ENCODE measurements at places on chromosomes 4 and X.

- no peak for DNase-seq
Observed at GRCh38 chr4:185840201-185840600, 28.2 kb upstream of the SORBS2 start.

DNA sequence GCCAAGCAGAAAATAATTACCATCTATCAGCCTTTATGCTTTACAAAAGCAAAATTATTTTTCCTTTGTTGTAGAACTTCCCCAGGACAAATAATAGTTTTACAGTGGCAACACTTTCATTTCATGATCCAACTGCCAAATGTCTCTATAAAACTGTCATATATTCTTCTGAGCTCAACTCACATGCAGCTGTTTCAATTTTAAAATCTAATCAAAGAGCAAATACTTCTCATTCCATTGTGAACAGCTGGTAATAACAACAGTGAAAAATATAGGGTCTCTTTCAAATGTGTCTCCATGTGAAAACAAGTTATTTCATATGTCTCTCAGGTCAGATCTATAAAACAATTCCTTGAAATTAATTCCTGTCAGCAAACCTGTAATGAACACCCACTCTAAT, 270.6 kb upstream of the SLC7A11 start:
- DNase-seq: no peak

DNA sequence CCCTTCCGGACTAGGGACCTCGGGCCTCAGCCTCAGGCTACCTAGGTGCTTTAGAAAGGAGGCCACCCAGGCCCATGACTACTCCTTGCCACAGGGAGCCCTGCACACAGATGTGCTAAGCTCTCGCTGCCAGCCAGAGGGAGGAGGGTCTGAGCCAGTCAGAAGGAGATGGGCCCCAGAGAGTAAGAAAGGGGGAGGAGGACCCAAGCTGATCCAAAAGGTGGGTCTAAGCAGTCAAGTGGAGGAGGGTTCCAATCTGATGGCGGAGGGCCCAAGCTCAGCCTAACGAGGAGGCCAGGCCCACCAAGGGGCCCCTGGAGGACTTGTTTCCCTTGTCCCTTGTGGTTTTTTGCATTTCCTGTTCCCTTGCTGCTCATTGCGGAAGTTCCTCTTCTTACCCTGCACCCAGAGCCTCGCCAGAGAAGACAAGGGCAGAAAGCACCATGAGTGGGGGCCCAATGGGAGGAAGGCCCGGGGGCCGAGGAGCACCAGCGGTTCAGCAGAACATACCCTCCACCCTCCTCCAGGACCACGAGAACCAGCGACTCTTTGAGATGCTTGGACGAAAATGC, at the start of gene WAS:
TSS of gene WAS (plus strand) at position 389 of the 572 bp plus-strand sequence. CDS start at position 444, 55 bp downstream.
- no peak for DNase-seq

DNA sequence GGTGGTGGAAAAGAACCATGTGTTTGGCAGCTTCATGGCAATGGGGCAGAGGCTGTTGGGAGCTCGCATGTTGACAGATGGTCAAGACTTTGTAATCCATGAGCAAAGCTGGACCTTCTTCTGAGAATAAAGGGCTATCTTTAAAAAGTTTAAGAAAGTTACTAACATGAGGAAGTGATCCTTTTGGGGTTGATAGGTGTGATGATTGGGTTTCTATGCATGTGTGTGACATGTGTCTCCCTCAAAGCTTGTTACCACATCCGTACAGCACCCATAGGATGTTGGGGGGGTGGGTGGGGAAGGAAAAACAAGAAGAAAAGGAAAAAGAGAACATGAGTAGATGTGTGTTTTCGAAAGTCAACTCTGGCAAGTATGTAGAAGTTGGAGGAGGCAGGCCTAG, 123.0 kb upstream of the TLR3 start:
- DNase-seq: no peak

GRCh38 chrX:93420090-93420489, 253.3 kb downstream of the NAP1L3 start:
- DNase-seq: no peak

- DNase-seq: no peak
Observed at GRCh38 chrX:130669233-130669632, 233.8 kb downstream of the ENOX2 start.

GRCh38 chr4:149754526-149754925, 61.1 kb downstream of the IQCM start:
- DNase-seq: no peak

GRCh38 chrX:67784712-67785111, 240.9 kb downstream of the AR start:
- no peak for DNase-seq

- no peak for DNase-seq
Observed at GRCh38 chr4:95963456-95963855, 123.6 kb downstream of the PDHA2 start.

DNA sequence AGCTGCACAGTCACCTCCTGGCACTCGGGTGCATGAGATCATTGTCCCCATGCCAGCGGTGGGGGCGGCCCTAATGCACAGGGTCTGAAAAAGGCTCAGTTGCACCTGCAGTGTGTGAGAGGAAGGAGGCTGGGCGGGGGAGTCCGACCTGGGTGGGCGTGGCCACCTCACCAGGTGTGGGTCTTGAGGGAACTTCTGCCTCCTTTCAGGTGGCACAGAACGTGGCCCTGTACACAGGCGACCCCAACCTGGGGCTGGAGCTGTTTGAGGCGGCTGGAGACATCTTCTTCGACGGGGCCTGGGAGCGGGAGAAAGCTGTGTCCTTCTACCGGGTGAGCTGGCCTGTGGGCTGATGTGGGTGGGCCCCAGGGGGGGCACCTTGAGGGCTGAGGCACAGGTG, 34.3 kb upstream of the HTRA3 start:
- no peak for DNase-seq

GRCh38 chr4:86294883-86295282, 65.0 kb downstream of the MAPK10 start:
- no peak for DNase-seq

GRCh38 chr4:52552778-52553177, 106.3 kb downstream of the USP46 start:
- DNase-seq: peak; percentile 7

GRCh38 chr4:179625406-179625805, 2183.2 kb upstream of the AGA start:
- no peak for DNase-seq

DNA sequence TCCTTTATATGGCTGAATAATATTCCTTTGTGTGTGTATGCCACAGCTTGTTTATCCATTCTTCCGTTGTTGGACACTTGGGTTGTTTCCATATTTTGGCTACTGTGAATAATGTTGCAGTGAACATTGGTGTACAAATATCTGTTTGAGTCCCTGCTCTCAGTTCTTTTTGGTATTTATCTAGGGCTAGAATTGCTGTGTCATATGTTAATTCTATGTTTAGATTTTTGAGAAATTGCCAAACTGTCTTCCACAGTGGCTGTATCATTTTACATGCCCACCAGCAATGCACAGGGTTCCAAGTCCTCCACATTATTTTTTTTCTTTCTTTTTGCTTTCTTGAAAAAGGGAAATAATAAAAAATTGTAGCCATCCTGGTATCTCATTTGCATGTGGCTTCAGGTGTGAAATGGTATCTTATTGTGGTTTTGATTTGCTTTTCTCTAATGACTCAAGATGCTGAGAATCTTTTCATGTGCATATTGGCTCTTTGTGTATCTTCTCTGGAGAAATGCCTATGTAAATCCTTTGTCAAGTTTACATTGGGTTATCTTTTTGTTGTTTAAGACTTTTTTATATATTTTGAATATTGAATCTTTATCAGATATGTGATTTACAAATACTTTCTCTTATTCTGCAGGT, 129.7 kb downstream of the RAPGEF2 start:
- no peak for DNase-seq

- no peak for DNase-seq
Observed at GRCh38 chr4:57071326-57071725, 38.9 kb downstream of the IGFBP7 start.

DNA sequence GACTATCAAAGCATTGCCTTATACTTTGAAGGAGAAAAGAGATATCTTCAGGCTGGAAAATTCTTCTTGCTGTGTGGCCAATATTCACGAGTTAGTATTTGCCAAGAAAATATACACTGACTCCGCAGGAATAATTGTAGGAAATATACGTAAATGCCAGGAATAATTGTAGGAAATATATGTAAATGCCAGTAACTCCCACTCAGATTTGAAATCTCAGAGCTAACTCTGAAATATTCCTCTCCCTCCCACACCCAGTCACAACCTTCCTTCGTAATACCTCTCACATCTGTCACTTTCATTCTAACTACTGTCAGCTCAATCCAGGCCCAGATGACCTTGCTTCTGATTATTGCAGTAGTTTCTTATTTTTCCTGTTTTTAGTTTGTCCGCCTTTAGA, 73.5 kb downstream of the WDR19 start:
- DNase-seq: no peak

DNA sequence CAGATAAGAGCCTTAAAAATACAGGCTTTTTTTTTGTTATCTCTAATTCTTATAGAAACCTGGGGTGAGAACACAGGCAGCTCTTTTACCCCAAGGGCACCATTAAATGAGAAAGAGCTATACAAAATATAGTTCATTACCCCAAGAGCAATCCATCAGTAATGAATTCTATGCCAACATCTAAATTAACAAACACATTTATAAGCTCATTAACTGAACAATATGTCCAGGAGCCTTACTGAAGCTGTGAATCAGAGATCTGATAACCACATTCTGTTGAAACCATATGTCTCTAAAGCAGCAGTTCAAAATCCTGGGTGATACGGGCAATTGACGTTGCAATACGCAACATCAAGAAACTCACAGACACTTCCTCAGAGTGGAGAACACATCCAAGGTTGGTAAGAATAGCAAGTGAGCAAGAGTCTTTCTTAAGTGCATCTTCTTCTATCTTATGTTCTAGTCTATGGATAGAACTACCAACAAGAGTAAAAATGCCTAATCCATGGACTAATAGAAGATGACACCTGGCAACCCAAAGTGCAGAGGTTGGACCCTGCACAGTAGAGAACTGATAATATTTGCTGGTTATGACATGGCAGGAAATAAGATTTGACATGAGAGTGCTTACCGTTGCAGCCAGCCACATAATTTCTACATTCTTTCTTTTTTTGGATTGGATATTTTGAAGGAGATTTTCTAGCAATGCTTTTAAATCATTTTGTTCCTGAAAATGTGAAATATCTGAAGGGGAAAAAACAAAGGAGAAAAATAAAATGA, 449.3 kb downstream of the IL15 start:
- DNase-seq: no peak

- DNase-seq: peak; percentile 41
Observed at GRCh38 chr4:6986072-6986780, 56.9 kb upstream of the TADA2B start.

DNA sequence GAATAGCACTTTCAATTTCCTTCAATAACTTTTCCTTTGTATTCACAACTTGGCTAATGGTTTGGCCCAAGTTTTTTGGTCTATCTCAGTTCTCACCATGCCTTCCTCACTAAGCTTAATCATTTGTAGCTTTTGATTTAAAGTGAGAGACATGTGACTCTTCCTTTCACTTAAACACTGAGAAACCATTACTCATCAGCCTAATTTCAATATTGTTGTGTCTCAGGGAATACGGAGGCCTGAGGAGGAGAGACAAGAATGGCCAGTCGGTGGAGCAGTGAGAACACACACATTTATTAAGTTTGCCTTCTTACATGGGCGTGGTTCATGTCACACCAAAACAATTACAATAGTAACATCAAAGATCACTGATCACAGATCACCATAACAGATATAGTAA, 56.7 kb downstream of the TSPAN5 start:
- DNase-seq: no peak

- no peak for DNase-seq
Observed at GRCh38 chrX:24190500-24191156, 41.1 kb downstream of the ZFX start.

DNA sequence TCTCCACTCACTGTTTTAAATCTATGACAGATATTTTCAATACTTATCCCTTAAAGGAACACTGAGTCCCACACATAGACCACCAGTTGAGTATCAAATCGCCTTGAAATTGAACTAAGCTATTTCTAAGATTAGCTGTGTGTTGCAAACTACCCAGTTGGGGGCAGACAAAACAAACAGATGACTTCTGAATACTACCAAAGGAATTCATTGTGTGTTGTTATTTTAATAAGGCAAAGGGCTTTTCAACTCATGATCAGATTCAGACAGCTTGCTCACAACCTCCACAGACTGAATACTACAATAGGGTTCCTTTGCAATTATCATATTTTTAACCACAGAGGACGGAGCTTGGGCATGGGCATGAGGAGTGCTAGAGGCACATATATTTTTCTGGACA, 283.0 kb upstream of the GPC4 start:
- DNase-seq: no peak

GRCh38 chrX:41273638-41274037, 60.3 kb upstream of the DDX3X start:
- no peak for DNase-seq

DNA sequence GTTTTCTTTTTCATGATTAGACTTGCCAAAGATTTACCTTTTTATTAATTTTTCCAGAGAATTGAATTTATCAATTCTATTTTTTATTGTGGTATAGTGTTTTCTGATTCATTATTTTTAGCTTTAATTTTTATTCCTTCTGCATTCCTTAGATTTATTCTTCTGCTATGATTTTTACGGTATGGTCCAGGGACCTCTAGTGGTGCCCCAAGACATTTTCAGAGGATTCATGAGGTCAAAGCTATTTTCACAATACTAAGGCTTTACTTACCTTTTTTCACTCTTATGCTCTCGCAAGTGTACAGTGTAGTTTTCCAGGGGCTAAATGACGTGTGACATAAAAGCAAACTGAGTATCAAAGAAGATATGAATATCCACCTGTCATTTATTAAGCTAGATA, 8.0 kb downstream of the RADX start:
- no peak for DNase-seq

DNA sequence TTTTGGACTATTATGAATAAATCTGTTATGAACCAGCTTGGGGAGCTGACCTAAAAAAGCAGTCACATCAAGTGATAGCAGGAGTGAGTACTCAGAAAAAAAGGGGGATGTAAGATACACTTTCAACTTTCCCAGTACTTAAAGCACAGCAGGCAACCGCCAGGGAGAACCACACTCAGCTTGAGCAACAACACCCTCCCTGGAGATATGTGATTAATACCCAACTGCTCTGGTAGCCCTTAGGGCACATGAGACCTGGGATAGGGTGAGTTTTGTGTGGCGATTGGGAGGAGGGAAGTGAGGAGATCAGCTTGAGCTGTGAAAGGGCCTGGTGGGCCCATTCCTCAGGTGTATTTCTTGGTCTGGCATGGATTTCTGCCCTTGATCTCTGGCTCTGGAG, 220.3 kb upstream of the SFRP2 start:
- DNase-seq: no peak

DNA sequence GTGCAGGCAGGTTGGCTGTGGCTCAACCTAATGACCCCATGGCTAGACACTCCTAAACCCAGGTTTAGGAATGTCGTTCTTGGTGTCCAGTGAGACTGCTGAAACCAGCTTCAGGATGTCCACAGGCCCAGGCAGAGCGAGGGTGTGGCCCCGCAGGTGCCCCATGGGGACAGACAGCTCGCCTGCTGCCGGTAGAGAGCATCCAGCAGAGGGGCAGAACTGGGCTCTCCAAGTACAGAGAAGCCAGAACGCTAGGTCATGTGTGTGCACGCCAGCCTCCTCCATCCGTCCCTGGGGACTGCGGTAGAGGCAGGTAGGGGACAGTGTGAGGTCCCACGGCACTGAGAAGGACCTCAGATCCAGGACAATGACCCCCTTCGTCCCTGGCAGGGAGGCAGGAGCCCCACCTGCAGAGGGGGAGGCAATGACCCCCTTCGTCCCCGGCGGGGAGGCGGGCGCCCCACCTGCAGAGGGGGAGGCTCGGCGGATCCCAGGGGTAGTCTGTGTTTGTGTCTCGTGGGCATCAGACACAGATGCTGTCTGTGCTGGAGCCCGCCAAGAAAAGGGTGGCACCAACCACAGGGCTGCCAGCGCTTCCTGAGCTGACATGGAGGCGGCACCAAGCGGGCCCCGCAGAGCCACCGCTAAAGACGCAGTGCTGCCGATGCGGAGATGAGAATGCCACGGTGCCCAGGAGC, 118.4 kb downstream of the FAM53A start:
- no peak for DNase-seq

All from T1000 (cell line).